ENCODE measurements at places on chromosomes 7 and 10.

GRCh38 chr10:97278491-97278989, 13.9 kb downstream of the ARHGAP19 start:
- DNase-seq: no peak

- no peak for DNase-seq
Measured at GRCh38 chr7:78863281-78863680, 590.2 kb downstream of the MAGI2 start.

GRCh38 chr7:124452186-124452585, 313.4 kb downstream of the GPR37 start:
- DNase-seq: no peak

- DNase-seq: peak; percentile 21
Measured at GRCh38 chr10:96720422-96721206, at the start of gene PIK3AP1. PIK3AP1 (minus strand) TSS chr10:96720514; CDS start chr10:96720394, 120 bp downstream.

DNA sequence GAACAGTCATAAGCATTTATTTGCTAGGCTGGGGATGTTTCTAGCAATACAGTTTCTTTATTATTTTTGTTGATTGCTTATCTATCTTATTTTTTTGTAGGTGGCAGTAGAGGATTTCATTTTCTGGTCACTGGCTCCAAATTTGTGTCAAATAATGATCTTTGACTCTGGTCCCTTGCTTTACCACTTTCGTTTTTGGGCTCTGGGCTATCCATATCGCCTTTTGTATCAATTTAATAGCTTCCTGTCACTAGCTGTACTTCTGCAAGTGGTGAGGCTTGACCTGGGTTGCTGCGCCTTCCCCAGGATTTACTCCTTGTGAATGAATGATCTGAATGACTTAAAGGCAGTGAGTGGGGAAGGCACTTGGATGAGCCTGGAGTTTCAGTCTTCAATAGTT, 48.4 kb downstream of the MDFIC start:
- no peak for DNase-seq

GRCh38 chr7:151637781-151638261, 118.1 kb upstream of the RHEB start:
- DNase-seq: no peak

GRCh38 chr7:125511310-125511709, 581.7 kb upstream of the POT1 start:
- DNase-seq: no peak

- no peak for DNase-seq
Measured at GRCh38 chr7:51611937-51612336, 295.3 kb upstream of the COBL start.

- DNase-seq: no peak
Measured at GRCh38 chr10:34022195-34022594, 687.7 kb upstream of the NRP1 start.

DNA sequence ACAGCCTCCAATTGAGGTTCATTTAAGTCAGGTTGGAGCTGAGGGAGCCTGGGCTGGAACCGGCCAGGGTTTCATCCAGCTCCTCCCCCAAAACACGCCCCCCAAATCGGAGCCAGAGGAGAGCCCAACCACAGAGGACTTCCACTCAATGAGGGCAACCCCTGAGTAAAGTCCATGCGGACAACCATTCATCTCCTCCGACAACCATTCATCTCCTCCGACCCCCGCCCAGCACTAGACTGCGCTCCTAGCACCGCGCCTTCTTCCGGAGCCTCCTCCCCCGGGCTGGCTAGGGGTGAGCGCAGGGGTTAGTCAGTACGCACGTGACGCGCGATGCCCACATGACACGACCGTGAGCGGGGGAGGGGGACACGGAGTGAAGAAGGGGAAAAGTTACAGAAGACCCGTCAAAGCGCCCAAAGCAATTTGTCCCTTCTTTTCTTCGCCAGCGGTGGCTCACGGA, 1.4 kb downstream of the MAGI2 start:
- DNase-seq: peak; percentile 19

GRCh38 chr10:234708-235406, 99.6 kb downstream of the ZMYND11 start:
- no peak for DNase-seq

DNA sequence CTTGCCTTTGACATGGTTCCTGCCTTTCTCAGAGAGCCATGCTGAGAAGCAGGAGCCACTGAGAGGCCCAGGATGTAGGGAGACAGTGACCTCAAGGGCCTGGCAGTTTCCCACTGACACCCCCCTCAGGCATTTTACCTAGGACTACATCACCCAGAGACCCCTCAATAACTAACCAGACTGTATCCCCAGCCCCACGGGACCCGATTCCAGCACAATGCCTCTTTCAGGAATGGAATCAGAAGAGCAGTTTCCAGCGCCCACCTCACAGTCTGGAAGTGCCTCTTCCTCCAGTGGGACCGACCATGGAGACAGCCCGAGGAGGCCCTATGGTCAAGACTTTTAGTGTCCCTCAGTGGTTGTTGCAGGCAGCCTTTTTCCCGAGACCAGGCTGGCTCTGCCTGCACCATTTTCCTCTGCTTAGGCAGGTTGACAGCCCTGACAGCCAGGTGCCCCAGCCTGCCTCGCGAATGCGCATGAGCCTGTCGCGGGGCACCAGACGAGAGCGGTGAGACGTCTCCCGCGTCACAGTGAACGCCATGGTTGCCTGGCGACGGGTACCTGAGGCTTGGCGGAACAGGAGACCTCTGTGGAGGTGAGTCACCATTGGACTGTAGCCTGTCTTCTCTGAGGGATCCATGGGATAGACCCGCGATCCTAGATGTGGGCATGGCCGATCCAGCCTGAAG, 28.4 kb upstream of the ZNF273 start:
- DNase-seq: no peak

DNA sequence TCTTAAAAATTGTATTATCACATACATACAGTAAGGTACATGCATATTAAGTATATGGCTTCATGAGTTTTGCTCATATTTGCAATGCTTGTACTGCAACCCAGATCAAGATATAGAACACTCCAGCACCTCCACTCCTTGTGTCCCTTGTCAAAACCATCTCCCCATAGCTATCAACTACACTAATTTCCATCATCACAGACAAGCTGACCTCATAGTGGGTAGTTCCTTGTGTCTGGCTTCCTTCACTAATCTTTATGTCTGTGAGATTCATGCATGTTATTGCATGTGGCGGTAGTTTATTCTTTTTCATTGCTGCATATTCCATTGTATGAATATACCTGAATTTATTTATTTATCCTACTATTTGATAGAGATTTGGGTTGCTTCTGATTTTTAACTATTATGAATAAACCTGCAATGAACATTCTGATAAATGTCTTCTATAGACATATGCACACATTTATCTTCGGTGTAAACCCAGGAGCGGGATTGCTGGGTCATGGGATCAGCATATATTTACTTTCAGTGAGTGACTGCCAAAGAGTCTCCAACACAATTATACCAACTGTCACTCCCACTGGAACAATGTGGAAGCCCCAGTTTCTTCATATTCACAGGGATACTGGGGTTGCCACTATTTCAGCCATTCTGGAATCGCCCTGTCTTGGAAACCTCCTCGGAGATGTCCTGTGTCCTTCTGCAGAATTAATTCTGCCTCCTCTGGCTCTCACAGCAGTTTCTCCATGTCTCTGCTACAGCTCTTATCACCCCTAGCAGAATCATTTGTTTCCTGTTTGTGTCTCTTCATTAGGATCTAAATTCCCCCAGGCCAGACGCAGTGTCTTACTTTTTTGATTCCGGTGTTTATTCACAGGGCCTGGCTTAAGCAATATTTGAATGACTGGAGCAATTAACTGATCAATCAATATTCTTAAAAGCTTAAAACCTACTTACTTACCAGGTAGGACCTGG, 14.7 kb upstream of the ADAM12 start:
- no peak for DNase-seq

GRCh38 chr7:55180963-55181542, 162.2 kb downstream of the EGFR start:
- DNase-seq: no peak

All from H1 (cell line).